Hematopoietic multipotent progenitor cell treated with erythropoietin and hydrocortisone succinate and interleukin-3 and kit ligand, for 4 days (in vitro differentiated cells): ENCODE measurements at places on chromosomes 2 and 18.

GRCh38 chr18:11872479-11873136 is 21.4 kb downstream of the CHMP1B start:
- peak; percentile 57 for DNase-seq

DNA sequence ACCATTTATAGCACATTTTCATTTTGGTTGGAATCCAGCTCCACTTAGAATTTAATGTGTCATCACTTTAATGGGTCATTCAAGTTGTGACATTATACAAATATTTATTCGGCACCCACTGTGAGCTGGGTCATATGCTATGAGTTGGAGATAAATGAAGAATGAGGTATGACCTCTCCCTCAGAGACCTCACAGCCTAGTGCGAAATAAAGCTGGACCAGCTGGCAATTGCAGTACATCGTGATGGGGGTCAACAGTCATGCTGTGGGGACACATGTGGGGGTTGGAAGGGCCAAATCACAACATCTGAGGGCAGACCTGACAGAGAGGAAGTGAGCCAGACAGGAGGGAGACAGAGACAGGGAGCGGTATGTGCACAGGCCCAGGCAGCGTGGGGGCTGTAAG is 175.4 kb downstream of the MAIP1 start:
- no peak for DNase-seq

- no peak for DNase-seq
Measured at GRCh38 chr2:218867900-218868299, 8.3 kb downstream of the WNT6 start.

DNA sequence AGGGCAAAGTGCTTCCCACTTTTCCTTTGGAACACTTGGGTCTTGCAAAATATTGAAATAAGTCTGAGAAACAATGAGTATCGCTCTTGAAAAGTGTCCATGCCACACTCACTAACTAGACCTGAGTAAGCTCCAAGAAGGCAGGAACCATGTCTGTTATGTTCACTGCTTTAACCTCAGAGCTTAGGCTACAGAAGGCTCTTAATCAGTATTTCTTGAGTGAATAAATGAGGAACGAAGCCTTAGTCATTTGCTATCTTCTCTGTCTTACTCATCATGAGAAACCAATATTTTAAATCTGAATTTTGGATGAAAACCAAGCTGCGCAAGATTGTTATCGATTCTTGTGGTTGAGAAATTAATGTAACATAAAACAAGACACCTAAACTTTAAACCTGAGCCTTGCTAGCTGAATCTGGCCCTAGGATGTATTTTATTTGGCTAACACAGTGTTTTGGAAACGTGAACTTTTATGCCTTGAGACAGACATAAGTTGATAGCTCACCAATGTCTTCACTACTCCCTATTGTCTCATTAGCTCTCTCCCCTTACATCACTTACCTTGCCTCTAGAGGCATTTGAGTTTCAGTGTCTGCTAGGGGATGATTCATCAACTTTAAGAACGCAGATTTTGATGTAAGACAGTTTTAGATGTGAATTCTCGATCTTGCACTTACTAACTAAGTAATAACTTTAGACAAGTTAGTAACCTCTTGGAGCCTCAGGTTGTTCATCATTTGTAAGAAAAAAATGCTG is 392.8 kb upstream of the MEIS1 start:
- DNase-seq: no peak

- peak; percentile 20 for DNase-seq
Measured at GRCh38 chr2:65974067-65974723, 460.7 kb upstream of the MEIS1 start.

- no peak for DNase-seq
Measured at GRCh38 chr2:120236791-120237190, 13.6 kb upstream of the TMEM185B start.

DNA sequence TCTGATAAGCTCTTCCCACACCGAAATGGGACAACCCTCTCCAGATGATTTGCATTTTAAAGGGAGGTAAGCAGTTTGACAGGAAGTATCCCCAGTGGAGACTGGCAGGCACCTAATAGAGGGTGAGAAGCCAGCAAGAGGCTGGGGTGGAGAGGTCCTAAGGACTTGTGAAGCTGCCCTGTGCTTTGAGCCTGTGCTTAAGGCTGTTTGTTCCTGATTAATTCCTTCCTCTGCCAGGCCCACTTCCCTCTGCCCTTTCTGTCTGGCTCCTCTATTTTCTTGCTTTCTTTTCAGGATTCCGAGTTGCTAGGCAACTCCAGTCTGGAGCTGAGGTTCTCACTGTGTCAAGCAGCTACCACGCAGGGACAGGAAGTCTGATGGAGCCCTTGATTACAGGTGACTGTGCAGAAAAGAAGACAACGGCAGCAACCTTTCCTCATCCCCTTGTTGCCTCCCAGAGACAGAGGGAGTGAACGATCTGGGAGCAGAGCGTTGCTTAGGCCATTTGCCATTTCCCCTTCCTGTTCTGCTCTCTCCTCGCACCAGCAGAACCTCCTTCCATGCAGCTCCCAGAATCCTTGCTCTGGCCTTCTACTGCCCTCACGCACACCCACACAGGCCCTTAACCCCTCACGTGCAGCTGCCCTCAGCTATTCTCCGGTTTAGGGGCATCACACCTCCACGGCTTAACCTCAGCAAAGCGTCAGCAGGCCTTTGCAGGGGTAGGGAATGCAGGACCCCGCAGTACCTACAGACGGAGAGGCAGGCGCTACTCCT is 103.6 kb upstream of the CELF4 start:
- DNase-seq: no peak

DNA sequence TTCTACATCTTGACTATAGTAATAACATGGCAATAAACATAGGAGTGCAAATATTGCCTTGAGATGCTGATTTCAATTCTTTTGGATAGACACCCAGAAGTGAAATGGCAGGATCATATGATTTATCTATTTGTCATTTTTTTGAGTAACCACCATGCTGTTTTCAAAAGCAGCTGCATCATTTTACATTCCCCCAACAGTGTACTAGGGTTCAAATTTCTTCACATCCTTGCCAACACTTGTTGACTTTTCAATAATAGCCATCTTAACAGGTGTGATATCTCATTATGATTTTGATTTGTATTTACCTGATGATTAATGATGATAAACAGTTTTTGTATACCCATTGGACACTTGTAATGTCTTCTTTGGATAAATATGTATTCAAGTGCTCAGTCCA is 90.8 kb downstream of the STRADB start:
- DNase-seq: no peak

DNA sequence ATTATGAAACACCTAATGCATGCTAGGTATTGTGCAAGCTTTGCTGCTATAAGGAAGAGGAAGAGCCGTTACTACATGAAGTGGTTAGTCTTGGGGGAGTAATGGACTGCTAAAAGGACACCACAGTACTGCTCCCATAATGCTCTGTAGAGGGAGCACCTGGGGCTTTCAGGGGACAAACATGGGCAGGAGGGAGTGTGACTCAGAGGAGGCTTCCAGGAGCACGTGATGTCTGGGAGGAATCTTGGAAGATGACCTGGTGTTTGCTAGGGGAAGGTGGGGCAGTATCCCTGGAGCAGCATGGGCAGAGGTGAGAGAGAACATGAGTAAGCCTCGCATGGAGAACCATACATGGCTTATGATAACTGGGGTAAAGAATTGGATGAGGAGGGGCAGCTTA is 18.8 kb downstream of the MAPK4 start:
- no peak for DNase-seq

DNA sequence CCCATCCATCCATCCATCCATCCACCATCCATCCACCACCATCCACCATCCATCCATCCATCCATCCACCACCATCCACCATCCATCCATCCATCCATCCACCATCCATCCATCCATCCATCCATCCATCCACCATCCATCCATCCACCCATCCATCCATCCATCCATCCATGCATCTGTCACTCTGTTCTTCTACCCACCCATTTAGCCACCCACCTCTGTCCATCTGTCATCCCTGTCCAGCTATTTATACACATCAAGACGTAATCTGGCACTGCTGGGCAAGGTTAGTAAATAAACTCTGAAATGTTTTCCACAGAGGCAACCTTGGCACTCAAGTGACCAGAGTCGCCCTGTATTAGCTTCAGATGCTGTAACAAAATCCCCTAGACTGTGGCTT is 120.9 kb downstream of the RTP5 start:
- DNase-seq: no peak

DNA sequence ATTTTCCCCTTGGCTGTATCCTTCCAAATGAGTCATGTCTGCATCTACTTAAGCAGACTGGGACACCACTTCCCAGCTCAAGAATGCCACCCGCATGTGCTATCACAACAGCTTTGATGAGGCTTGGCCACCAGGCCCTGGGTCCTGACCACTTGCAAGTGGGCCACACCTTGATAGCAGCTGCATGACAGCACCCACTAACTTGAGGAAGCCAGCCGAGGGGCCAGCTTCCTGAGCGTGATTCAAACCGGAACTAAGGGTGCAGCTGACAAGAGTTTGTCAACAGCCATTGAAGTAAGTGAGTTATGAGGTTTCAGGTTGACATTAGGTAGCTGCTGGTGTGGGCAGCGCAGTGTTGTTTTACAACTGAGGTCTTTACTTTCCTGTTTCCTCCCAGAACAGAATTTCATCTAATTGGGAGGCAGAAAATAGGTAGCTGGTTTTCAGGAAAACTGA is 54.4 kb downstream of the EPHA4 start:
- peak; percentile 79 for DNase-seq

- DNase-seq: no peak
Measured at GRCh38 chr2:29663268-29663667, 258.1 kb downstream of the ALK start.

- no peak for DNase-seq
Measured at GRCh38 chr2:59196491-59196890, 955.4 kb upstream of the FANCL start.

DNA sequence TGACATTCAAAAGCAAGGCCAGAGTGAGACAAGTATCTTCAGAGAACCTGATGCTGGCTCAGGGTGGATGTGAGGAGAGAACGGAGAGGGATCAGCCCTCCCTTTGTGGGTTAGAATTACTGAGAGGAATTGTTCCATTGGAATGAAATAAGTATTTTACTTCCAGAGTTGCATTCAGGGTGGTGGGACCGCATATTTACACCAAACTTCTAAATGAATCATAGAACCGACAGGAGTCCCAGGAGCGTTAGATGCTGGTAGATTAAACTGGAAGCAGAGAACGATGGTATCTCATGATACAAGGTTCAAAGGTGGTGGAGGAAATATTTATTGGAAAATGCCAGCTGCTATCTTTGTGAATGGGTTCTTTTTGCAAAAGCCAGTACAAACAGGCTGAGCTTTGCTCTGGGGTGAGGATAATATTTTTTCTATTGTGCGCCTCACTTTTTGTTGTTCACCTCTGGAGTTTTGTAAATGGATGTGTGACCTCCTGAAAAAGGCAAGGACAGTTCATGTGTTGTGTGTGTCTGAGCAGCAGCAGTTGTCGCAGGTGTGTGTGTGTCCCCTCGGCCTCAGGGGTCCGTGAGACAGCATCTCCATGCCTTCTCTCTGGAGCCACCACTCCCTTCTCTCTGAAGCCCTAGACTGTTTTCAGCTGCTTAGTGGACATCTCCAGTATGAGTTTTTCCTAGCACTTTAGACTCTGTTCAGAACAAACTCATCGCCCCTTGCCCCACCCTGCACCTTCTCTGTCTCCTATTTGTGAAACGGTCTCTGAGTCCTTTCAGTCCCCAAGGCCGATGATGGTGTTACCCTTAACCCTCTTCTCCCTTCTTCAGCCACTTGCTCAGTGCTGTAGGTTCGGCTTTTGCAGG is 17.8 kb downstream of the MTCL1 start:
- DNase-seq: no peak

DNA sequence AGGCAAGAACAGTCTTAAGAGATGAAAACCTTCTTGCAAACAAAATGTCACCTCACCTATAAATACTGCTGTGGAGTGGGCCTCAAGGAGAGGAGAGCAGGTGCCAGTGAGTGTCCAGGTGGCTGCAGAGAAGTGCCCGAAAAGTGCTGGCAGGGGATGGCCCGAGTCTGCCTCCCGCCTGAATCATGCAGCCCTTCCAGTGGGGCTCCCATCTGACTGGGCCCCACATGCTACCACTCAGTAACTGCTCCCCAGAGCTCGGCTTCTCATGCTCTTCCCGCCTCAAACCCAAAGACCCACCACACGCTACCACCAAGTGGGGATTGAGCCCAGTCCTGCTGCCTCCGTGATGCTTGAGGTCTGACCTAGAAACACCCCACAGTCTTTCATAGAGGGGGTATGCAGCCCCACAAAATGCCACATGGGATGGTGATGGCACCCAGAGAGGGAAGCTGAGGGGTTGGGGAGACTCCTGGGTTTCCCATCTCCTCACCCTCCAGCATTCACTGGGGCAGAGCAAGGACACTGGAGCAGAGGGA is 7.4 kb downstream of the HS6ST1 start:
- DNase-seq: no peak

GRCh38 chr2:232350804-232351685 is 27.5 kb upstream of the ALPP start:
- DNase-seq: no peak

- no peak for DNase-seq
Measured at GRCh38 chr2:4628998-4629501, 925.7 kb downstream of the DCDC2C start.

GRCh38 chr2:48792030-48792429 is 36.5 kb upstream of the LHCGR start:
- DNase-seq: no peak

DNA sequence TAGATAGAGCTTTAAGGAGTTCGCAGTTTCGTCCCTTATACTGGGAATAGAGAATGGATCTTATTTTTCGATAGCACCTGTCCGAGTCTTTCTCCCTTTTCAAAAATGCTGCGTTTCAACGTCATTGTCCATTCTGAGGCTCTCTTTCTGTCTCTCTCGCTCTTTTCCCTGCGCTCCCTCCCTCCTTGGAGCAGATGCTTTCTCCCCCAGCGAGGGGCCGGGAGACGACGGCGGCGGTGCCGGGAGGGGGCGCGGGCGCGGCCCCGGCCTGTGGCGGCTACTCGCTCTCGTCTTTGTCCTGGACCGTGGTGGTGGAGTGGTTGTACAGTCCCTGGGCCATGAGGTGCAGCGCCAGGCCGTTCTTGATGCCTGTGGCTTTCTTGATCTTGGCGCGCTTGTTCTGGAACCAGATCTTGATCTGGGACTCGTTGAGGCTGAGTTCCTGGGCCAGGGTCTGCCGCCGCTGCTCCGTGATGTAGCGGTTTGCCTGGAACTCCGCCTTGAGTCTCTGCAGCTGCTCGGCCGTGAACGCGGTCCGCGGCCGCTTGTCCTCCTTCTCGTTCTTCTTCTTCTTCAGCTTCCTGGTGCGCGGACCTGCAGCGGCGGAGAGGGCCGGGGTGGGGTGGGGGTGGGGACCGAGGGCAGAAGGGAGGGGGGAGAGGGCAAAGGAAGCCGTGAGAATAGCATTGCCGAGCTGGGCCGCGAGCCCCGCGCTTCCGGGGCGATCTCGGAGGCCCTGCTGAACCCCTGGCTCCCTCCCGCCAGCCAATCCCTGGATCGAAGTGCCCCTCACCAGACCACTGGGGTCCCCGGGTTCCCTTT is 4.6 kb downstream of the EN1 start:
- no peak for DNase-seq

GRCh38 chr2:55985406-55985805 is 61.8 kb upstream of the EFEMP1 start:
- DNase-seq: peak; percentile 25
